ENCODE measurements at places on chromosomes 2 and 18. TPM values are rescaled to one million over a fixed set of nuclear protein-coding genes. Genes with fewer than 3 reads are reported as not detected.

Gene ANKRD30B
- total RNA-seq, result not detected

Gene ALK
- total RNA-seq, result not detected

DNA sequence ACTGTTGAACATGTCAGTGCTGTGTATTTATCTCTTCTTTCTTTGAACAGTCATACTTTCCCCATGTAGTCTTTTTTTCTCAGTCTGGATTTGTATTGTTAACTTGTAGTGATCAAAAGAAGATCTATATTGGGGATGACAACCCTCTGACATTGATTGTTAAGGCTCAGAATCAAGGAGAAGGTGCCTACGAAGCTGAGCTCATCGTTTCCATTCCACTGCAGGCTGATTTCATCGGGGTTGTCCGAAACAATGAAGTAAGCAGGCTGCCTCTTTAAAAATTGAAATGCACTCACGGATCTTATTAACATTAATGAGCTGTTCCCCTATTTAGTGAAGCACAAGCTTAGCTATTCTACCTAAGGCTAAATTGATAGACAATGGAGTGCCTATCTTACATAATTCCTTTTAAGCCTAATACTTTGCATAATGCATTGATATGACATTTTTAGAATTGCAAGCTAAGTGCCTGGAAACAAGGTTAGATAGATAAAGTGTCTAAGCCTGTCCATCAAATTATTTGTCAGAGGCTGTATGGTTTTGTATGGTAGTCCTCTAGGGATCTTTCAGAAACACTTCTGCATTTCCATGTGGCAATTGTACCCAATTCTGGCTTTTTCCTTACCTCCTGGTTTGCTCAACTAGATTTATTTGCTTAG, 29.3 kb upstream of the FAM171B start:
- DNase-seq, result no peak

DNA sequence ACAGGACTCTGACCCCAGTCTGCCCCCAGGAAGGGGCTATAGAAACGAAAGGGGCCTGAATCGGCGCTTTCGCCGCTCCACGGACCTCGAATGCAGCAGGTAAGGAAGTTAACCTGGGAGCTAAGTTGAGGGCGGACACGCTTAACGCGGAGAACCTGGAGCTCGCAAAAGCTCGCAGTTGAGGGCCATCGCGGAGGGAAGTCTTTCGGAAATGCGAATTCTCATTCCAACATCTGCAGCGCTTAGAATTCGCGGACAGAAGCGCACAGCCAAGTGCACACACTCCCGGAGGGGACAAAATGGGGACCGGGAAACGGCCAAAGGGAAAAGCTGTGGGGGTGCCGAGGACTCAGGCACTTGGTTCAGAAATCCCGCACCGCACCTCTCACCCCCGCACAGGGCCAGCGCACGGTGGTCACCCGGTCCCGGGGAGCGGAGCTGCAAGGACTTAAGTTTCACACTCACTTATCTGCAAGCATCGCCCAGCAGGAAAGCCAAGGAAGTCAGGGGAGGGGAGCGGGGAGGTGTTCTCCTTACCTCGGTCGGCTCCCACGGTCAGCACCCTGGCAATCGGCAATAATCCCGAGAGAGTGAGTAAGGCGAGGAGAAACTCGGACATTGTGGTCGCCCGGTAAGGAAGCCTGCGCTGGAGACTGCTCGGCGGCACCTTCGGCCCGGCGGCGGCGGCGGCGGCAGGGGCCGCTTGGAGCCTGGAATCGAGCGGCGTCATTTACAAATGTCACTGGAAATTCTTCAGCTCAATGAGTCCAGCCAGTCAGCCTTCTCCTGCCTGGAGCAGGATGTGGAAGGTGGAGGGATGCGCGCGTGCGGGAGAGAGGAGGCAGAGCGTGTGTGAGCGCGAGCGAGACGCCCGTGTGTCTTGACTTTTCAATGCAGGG, 456 bp downstream of the LRP1B start:
- DNase-seq, result no peak

- no peak for DNase-seq
Measured at GRCh38 chr2:29747786-29748470, 173.5 kb downstream of the ALK start.

GRCh38 chr18:10604182-10604581, 78.4 kb downstream of the NAPG start:
- no peak for DNase-seq

DNA sequence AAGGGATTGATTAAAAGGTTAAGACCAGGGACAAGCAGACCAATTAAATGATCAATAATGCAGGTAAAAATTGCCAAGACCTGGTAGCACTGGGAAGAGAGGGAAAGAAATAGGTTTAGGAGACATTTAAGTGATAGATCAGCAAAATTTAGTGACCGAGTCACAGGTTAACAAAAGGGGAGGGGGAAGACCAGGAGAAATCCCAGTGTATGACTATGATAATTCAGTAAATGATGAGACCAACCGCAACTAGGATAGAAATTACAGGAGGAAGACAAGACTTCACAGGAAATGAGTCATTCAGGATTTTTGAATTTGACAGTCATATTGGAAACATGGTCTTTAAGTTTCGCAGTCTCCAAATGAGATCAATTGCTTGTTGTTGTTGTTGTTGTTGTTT, 62.9 kb downstream of the COBLL1 start:
- no peak for DNase-seq

- no peak for DNase-seq
Measured at GRCh38 chr2:53512071-53512826, 255.4 kb upstream of the CHAC2 start.

Data from activated naive CD8-positive, alpha-beta T cell treated with anti-CD3 and anti-CD28 coated beads for 36 hours (primary cell).